ENCODE measurements at places on chromosomes 11 and 22. TPM values are rescaled to one million over a fixed set of nuclear protein-coding genes. Genes with fewer than 3 reads are reported as not detected.

CYP2R1 gene
- total RNA-seq, result 40.1 TPM

IGLL5 gene
- total RNA-seq, result 2.3 TPM

XNDC1N gene
- total RNA-seq, result not detected

HDHD5 gene
- total RNA-seq, result 55.8 TPM

CNTN5 gene
- total RNA-seq, result 3.6 TPM

All from ascending aorta (tissue), 2 donors.